Activated naive CD8-positive, alpha-beta T cell treated with anti-CD3 and anti-CD28 coated beads for 36 hours (primary cell): ENCODE measurements at places on chromosomes 1 and 21. TPM values are rescaled to one million over a fixed set of nuclear protein-coding genes. Genes with fewer than 3 reads are reported as not detected.

DNA sequence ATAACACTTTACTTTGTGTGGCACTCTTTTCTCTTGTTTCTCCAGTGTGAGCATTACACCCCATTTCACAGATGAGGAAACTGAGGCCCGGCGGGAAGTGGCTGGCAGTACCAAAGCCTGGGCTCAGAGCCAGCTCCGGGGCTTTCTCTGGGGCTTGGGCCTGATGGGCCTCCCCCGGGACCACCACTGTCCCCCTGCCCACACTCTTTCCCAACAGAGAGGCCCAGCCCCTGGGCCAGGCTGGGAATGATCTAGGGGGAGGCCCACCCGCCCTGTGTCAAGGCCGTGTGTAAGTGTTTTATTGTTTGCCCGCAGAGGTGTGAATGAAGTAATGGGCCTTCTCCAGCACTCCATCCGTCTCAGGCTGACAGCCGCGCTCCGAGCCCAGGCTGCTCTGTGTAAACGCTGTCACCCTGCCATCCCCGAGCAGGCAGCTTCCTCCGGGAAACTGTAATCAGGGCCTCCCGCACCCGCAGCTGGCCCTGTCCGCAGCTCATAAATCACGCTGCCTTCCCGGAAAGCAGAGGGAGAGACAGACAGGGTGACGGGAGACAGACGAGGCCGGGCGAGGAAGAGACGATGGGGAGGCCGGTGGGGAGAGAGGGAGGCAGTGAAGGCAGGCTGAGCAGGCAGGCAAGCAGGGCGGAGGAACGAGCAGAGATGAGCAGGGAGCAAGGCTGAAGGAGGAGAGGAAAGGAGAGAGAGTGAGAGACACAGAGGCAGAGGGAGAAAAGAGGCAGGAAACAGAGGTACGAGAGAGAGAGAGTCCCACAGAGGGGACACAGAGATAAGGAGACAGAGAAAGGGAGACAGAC lies 109.7 kb upstream of the ZBTB40 start:
- no peak for DNase-seq

GRCh38 chr1:10773376-10773775 lies 23.1 kb downstream of the CASZ1 start:
- DNase-seq, result no peak

The ANGPTL3 gene
- not detected for total RNA-seq

DNA sequence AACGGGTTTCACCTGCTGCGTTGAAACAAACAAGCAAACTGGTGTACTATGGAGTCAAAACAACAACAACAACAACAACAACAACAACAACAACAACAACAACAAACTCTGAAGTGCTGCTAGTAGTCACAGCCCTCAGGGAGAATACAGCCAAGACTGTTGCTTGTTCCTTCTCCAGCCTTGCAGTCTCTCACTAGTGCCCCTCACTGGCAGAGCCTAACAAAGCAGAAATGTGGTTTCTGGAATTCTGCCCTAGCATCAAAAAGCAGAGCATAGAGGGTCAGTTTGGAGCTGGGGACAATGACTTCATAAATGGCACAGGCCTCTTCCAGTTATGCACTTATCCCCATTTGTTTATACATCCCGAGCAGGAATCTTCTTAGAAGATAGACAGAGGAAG lies 187.4 kb downstream of the KCNK2 start:
- no peak for DNase-seq

- peak; percentile 31 for DNase-seq
Observed at GRCh38 chr1:33086384-33086850, 5.5 kb downstream of the AZIN2 start.

The ZNF697 gene
- total RNA-seq, result 1.1 TPM

DNA sequence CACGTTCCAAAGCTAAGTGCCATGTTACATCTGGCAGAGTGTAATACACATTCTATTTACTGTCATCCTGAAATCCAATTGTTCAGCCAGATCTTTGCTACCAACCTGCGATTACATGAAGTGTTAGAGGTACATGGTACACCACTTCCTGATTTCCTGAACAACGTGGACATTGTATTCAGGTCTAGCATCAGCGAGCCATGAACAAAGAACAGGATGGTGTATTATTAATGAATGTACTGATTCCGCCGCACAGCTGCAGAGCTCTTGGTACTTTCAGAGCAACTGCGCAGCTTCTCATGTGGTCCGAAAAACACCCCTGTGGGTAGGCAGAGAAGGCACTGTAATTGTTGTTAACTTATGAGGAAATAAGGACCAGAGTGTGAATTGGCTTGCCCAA lies 511.4 kb downstream of the AJAP1 start:
- DNase-seq, result no peak

- DNase-seq, result peak; percentile 53
Observed at GRCh38 chr1:246608616-246609376, 42.5 kb downstream of the CNST start.

- no peak for DNase-seq
Observed at GRCh38 chr1:155175927-155176371, 2.3 kb downstream of the TRIM46 start.

- DNase-seq, result no peak
Observed at GRCh38 chr1:246793356-246793896, 69.2 kb downstream of the SCCPDH start.

- DNase-seq, result no peak
Observed at GRCh38 chr1:204266504-204267034, 52.8 kb upstream of the GOLT1A start.
